ENCODE measurements at places on chromosomes 7 and 10.

- DNase-seq: no peak
Measured at GRCh38 chr7:94405506-94405905, 10.8 kb downstream of the COL1A2 start.

DNA sequence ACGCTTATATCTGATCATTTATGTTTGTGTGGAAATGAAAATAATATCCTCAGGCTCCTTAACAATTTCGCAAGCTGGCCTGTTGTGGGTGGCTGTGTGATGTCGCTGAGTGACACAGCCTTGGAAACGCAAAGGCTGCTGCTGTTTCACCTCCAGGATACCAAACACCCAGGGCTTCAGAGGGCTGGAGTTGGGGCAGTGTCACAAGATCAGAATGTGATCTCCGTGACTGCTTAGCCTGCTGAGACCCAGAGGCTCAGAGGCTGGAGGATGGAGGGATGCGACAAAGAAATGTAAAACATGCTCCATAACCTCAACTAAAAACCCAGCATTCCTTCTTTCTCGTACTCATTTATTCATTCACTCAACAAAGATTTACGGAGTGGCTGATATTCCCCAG is 37.2 kb upstream of the BMPER start:
- DNase-seq: no peak

DNA sequence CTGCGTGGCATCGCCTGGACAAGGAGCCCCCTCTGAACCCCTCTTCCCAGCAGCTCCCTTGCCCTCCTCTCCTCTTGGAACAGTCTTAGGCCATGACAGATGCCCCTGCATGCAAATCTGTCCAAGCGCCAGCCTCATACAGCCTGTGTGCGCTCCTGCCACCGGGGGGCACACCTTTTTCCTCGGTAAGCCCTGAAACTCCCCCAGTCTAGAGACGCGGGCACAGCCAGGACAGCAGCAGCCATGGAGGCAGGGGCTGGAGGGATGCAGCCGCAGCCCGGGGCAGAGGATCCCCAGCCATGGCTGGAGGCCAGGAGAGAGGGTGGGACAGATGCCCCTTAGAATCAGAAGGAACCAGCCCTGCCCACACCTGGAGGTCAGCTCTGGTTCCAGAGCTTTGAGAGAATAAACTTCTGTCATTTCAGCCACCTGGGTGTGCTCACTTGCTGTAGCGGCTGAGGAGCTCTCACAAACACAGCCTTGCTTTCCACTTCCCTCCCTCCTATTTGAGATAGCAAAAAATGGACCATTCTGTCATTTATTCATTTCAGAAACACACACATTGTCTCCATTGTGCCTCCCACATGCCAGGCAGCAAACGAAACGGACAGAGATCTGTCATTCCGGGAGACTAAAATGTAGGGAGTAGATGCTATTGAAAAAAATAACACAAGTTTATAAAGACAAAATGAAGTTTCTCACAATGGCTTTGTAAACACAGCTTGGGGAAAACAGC is 241.5 kb downstream of the WDR37 start:
- DNase-seq: no peak

DNA sequence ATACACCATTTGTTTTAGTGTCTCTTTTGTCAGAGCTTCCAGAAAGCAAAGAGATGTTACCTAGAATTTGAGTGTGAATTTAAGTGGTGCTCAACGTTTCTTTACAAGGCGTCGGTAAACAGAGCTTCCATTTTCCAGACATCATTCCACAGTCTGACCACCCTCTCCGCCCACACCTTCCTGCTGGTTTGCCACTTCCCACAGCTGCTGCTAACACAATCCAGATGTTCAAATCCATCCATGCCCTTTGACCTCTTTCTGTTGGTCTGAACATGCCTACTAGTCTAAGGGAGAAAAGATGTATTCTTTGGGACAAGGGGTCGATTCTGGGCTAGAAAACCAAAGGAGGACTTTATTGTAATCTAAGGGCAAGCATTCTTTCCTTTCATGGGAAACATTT is 86.1 kb downstream of the FAM107B start:
- DNase-seq: no peak

DNA sequence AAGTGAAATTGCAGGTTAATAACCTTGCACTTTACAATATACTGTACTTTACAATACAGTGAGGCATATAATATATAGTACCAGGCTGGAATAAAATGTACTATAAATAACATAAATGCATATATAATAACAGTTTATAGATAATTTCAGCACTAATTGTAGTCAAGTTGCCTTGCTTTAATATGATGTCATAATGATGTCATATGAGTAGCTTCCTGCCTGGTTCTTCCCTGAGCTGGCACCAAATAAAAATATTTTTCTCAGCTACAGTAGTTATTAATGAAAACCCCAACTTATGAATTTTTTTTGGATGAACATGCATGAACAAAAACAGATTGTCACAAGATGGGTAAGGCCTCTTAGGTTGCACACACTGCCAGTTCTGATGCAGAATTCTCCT is 816.7 kb downstream of the XPNPEP1 start:
- no peak for DNase-seq

GRCh38 chr10:13001041-13001886 is at the start of gene CCDC3:
CCDC3 (minus strand) TSS chr10:13001713; CDS start chr10:13001570, 143 bp downstream.
- DNase-seq: no peak

GRCh38 chr7:116062666-116063065 is 32.1 kb upstream of the TFEC start:
- no peak for DNase-seq

Measured in T-cell (primary cell).